NCI-H524 treated with DMSO at 0.1 percent for 48 hours (cell line): ENCODE measurements at places on chromosomes 4 and X.

GRCh38 chrX:84205276-84205675, 17.3 kb upstream of the RPS6KA6 start:
- no peak for DNase-seq

GRCh38 chrX:25858273-25858880, 279.8 kb upstream of the MAGEB18 start:
- DNase-seq: no peak

- no peak for DNase-seq
These were observed 11.9 kb downstream of the EDNRA start for GRCh38 chr4:147492761-147493160.

GRCh38 chr4:183691006-183691405, 31.9 kb downstream of the TRAPPC11 start:
- no peak for DNase-seq

DNA sequence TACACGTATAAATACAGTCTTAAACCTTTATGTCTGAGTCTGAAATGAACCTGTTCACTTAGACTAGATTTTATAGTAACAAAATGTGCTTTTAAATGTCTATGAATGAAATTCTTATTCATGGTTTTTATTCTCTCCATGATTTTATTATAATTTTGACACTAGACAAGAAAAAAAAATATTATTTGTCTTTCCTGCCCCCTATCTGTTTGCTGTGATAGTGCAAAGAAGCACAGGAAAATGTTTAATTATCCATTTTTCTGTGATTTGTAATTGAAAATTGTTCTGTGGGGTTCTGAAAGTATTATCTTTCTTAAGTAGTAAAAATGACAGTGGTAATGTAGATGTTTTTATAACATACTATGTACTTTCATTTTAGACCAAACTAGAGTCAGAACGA, 52.0 kb downstream of the INTS6L start:
- no peak for DNase-seq

- no peak for DNase-seq
These were observed 492.0 kb upstream of the FTHL17 start for GRCh38 chrX:31563792-31564191.

DNA sequence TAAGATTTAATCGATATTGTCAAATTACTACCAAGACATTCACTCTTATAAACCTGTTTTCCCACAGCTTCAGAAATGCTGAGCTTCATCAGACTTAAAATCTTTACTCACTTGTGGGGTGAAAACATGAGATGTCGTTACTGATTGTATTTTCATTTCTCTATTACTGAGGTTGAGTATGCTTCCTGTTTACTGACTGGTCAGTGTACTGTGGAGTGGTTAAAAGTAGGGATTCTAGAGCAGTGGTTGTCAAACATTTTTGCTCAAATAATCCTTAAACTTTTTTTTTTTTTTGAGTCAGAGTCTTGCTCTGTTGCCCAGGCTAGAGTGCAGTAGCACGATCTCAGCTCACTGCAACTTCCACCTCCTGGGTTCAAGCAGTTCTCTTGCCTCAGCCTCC, 50.3 kb downstream of the NSUN7 start:
- no peak for DNase-seq

- DNase-seq: no peak
These were observed 49.6 kb downstream of the HPF1 start for GRCh38 chr4:169707958-169708643.
